Neural crest cell (in vitro differentiated cells): ENCODE measurements at places on chromosomes 1 and 21. TPM values are rescaled to one million over a fixed set of nuclear protein-coding genes. Genes with fewer than 3 reads are reported as not detected.
A peak's percentile ranks its signal among the peaks of the same experiment; 100 is the strongest.

DNA sequence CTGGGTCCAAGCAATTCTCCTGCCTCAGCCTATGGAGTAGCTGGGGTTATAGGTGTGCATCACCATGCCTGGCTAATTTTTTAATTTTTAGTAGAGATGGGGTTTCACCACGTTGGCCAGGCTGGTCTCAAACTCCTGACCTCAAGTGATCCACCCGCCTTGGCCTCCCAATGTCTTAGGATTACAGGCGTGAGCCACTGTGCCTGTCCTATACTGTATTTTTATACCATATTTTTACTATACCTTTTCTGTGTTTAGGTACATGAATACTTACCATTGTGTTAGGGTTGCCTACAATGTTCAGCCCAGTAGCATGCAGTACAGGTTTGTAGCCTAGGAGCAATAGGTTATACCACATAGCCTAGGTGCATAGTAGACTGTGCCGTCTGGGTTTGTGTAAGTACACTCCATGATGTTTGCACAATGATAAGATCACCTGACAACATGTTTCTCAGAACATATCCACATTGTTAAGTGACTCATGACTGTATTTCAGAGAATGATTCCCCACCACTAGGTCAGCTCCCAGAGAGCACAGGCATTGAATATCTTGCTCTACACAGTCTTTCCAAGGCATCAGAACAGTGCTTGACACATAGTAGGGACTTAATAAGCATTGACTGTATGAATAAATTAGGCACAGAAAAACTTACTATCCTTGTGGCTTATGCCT, 6.0 kb upstream of the CITED4 start:
- H3K4me3 ChIP-seq: no peak overlapping the region
- no peak for DNase-seq
- H3K27ac ChIP-seq: no peak overlapping the region
- H3K27me3 ChIP-seq: no peaks in the 10 kb centered on the region
- no peaks in the 10 kb centered on the region for H3K36me3 ChIP-seq

GRCh38 chr1:226123591-226124471, 61.3 kb downstream of the H3-3A start:
- H3K27me3 ChIP-seq: peaks cover 13% of the 10 kb centered on the region
- no peak for DNase-seq
- no peaks in the 10 kb centered on the region for H3K36me3 ChIP-seq
- no peak overlapping the region for H3K27ac ChIP-seq

DNA sequence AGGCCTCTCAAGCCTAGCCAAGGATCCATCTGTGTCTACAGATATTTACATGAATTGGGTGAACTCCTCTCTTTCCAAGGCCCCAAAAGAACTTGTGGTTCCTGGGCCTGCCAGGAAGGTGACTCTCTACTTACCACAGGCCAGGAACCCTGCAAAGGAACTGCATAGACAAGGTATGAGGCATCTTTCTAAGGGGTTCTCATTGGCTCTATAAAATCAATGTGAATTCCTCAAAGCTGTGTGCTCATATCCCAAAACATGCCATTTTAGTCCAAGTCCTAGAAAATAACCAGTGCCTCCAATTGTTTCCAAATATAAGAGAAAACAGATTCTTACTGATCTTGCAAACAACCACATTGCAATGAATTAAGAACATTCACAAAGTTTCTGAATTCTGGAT, 39.9 kb upstream of the RGL1 start:
- H3K36me3 ChIP-seq: peaks cover 19% of the 10 kb centered on the region
- no peak for DNase-seq
- H3K27me3 ChIP-seq: no peaks in the 10 kb centered on the region
- no peak overlapping the region for H3K4me3 ChIP-seq

DNA sequence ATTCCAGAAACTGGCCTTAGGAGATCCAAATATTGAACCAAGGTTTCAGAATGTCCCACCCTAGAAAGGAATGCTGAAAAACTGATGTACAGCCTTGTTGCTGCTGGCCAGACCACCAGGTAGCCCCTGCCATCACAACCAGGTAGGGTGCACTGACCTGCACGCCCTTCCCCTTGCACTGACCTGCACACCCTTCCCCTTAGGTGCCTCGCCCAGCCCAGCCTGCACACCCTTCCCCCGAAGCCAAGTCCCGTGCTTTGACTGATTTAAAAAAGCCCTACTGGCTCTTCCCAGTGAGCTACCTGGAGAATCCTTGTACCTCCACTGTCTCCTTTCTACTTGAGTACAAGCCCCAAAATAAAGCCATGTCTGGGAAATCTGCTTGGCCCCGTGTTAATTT, 26.3 kb upstream of the C1orf198 start:
- H3K36me3 ChIP-seq: no peaks in the 10 kb centered on the region
- no peak overlapping the region for H3K27ac ChIP-seq
- H3K27me3 ChIP-seq: no peaks in the 10 kb centered on the region
- no peak overlapping the region for H3K4me3 ChIP-seq

DNA sequence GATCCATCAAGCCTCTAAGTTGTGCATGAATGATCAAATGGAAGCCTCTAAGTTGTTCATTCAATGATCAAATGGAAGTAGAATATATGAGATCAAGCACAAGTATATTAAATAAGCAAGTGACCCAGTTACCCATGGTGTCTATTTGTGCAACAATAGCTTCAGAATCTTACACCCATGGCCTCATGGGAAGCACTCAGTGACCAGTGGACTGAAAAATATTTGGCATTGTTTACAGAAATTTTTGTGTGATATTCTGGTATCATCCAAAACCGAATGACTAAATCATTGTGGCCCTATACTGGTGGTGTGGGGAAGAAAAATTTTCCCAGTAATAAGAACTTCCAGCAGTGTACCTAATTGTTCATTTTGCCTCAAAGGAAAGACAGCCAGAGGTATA, 46.6 kb downstream of the DUSP10 start:
- H3K4me1 ChIP-seq: no peaks in the 10 kb centered on the region
- no peaks in the 10 kb centered on the region for H3K27me3 ChIP-seq
- H3K4me3 ChIP-seq: no peak overlapping the region
- no peak overlapping the region for H3K27ac ChIP-seq
- DNase-seq: no peak
- no peaks in the 10 kb centered on the region for H3K36me3 ChIP-seq

- H3K27me3 ChIP-seq: no peaks in the 10 kb centered on the region
- H3K4me1 ChIP-seq: peaks cover 6% of the 10 kb centered on the region
- H3K36me3 ChIP-seq: peaks cover 3% of the 10 kb centered on the region
- no peak for DNase-seq
- no peak overlapping the region for H3K27ac ChIP-seq
Measured at GRCh38 chr1:38651669-38652068, 207.9 kb downstream of the RRAGC start.

DNA sequence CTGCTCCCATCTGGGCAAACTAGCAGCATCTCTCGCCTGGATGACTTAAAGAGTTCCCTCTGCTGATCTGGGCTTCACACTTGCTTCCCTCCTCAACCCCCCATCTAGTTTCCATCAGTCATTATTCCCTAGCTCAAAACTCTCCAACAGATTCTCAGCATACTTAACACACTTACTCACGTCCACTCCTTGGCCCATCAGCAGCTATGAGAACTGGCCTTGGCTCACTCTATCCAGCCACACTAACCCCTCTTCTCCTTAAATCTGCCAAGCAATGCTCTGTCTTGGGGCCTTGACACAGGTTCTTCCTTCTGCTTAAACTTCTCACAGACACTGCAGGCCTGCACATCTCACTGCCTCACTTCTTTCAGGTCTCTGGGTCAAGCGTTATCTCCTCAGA, 41.6 kb downstream of the GNG12 start:
- peaks cover 33% of the 10 kb centered on the region for H3K4me1 ChIP-seq
- no peaks in the 10 kb centered on the region for H3K36me3 ChIP-seq
- H3K27ac ChIP-seq: peak overlapping the region; percentile 53
- no peak for DNase-seq
- H3K4me3 ChIP-seq: no peak overlapping the region

DNA sequence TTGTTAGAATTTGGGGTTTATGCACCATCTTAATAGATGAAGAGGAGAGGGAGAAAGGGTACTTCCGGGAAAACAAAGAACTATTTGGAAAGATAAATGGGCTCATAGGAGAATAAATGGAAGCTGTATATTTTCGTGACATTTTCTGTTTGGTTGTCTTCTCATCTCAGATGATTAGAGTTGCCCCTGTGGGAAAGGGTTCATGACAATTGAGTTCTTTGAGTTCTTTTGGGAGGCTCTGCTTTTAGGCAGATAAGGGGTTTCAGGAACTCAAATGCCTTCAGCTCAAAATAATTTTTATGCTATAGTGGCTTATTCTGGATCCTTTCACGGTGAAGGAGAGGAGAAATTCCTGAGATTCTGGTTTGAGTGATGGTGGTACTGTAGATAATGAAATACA, 63.6 kb downstream of the CAMTA1 start:
- H3K27ac ChIP-seq: no peak overlapping the region
- peaks cover 43% of the 10 kb centered on the region for H3K36me3 ChIP-seq
- peaks cover 9% of the 10 kb centered on the region for H3K4me1 ChIP-seq
- H3K27me3 ChIP-seq: no peaks in the 10 kb centered on the region
- no peak for DNase-seq
- H3K4me3 ChIP-seq: no peak overlapping the region

- H3K27ac ChIP-seq: no peak overlapping the region
- H3K36me3 ChIP-seq: no peaks in the 10 kb centered on the region
- no peaks in the 10 kb centered on the region for H3K27me3 ChIP-seq
Measured at GRCh38 chr1:175794586-175794985, 51.2 kb upstream of the TNR start.

DNA sequence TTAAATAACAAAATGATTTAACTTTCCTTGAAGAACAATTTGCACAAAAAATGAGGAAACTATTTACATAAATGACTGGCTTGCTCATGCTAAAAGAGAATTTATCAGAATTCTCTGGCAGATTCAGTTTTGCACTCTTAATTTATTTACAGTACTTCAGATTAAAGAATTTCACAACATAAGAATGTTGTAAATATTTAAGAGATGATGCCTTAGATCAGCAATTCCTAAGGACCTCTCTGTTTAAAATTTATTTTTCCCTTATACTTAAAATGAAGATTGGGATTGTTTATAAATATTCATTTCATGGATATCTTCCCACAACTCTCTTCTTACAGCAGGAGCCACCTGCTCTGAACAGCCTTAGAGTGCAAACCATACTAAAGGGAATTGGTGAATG, 120.8 kb downstream of the OLFM3 start:
- no peaks in the 10 kb centered on the region for H3K27me3 ChIP-seq
- no peak overlapping the region for H3K4me3 ChIP-seq
- H3K27ac ChIP-seq: no peak overlapping the region

DNA sequence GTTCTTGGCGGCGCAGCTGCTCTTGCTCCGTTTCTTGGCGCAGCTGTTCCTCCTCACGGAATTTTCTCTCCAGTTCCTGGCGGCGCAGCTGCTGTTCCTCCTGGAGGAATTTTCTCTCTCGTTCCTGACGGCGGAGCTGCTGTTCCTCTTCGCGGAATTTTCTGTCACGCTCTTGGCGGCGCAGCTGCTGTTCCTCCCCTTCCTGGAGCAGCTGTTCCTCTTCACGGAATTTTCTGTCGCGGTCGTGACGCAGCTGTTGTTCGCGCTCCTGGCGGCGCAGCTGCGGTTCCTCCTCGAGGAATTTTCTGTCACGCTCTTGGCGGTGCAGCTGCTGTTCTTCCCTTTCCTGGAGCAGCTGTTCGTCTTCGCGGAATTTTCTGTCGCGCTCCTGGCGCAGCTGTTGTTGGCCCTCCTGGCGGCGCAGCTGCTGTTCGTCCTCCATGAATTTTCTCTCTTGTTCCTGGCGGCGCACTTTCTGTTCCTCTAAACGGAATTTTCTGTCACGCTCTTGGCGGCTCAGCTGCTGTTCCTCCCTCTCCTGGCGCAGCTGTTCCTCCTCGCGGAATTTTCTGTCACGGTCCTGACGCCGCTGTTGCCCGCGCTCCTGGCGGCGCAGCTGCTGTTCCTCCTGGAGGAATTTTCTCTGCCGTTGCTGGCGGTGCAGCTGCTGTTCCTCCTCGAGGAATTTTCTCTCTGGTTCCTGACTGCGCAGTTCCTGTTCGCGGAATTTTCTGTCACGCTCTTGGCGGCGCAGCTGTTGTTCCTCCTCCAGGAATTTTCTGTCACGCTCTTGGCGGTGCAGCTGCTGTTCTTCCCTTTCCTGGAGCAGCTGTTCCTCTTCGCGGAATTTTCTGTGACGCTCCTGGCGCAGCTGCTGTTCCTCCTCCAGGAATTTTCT, 7.0 kb downstream of the TCHH start:
- H3K4me3 ChIP-seq: no peak overlapping the region
- H3K4me1 ChIP-seq: no peaks in the 10 kb centered on the region
- peaks cover 13% of the 10 kb centered on the region for H3K27me3 ChIP-seq
- no peak overlapping the region for H3K27ac ChIP-seq

DNA sequence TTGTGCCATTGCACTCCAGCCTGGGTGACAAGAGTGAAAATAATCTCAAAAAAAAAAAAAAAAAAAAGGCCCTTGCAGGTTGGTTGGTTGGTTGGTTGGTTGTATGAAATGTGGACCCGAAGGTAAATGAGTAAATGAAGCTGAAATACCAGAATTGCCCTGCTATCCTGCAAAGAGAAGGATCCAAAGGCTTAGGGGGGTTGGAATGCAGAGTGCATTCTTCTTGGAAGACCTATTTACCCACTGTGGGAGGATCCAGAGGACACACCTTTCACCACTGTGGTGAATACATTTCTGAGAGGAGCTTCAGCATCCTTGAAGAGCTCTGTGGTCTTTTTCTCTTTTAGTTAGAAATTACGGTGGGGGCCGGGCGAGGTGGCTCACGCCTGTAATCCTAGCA, 28.7 kb upstream of the EIF4G3 start:
- H3K36me3 ChIP-seq: no peaks in the 10 kb centered on the region
- no peak overlapping the region for H3K27ac ChIP-seq
- DNase-seq: no peak
- H3K27me3 ChIP-seq: no peaks in the 10 kb centered on the region
- H3K4me3 ChIP-seq: no peak overlapping the region

GRCh38 chr1:226978432-226979114, 38.5 kb downstream of the COQ8A start:
- no peaks in the 10 kb centered on the region for H3K36me3 ChIP-seq
- H3K4me1 ChIP-seq: peaks cover 19% of the 10 kb centered on the region
- peaks cover 26% of the 10 kb centered on the region for H3K27me3 ChIP-seq
- no peak overlapping the region for H3K4me3 ChIP-seq

DNA sequence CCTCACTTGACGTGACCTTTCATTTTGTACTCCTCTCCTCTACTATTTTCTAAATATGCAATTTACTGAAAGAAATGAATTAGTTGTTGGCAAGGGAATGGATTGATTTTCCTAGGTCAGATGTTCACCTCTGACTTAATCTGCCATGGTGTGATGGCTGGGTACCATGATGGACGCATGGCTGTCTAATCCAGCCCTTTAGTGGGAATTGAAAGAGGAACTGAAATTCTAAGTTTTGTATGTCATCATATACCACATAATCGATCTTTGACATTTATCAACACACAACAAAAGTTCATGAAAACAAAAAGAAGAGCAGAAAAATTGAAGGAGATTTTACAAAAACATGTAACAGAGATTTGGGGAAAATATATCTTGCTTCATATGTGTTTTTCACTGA, 331.3 kb upstream of the SNX7 start:
- H3K4me1 ChIP-seq: peaks cover 5% of the 10 kb centered on the region
- no peak overlapping the region for H3K27ac ChIP-seq
- no peaks in the 10 kb centered on the region for H3K36me3 ChIP-seq
- no peak for DNase-seq
- H3K27me3 ChIP-seq: no peaks in the 10 kb centered on the region
- no peak overlapping the region for H3K4me3 ChIP-seq

- peaks cover 20% of the 10 kb centered on the region for H3K27me3 ChIP-seq
- H3K36me3 ChIP-seq: no peaks in the 10 kb centered on the region
- no peaks in the 10 kb centered on the region for H3K4me1 ChIP-seq
- no peak overlapping the region for H3K27ac ChIP-seq
Measured at GRCh38 chr1:29825274-29825940, 589.1 kb downstream of the PTPRU start.

RGSL1 gene
- not detected in 2 replicates for total RNA-seq

RXFP4 gene
- total RNA-seq: not detected in 2 replicates

CDCA8 gene
- total RNA-seq: 70.3 and 72.1 TPM in 2 replicates

KRTAP13-2 gene
- not detected in 2 replicates for total RNA-seq

SLC5A3 gene
- 19.6 and 20.4 TPM in 2 replicates for total RNA-seq

LCA5L gene
- 1.2 and 1.4 TPM in 2 replicates for total RNA-seq

TSSK3 gene
- total RNA-seq: 2.2 and 2.7 TPM in 2 replicates

TMEM234 gene
- 21.3 and 22.5 TPM in 2 replicates for total RNA-seq

ILDR2 gene
- total RNA-seq: 27.4 and 30.3 TPM in 2 replicates

LRRC8B gene
- total RNA-seq: 21.7 and 23.5 TPM in 2 replicates
